ENCODE measurements at places on chromosomes 3 and 15.

- DNase-seq, result no peak
Measured at GRCh38 chr15:90680371-90680935, 36.7 kb upstream of the BLM start.

GRCh38 chr15:80211976-80212375 is 40.0 kb downstream of the CTXND1 start:
- no peak for DNase-seq

GRCh38 chr15:90691982-90692773 is 25.0 kb upstream of the BLM start:
- DNase-seq, result no peak

DNA sequence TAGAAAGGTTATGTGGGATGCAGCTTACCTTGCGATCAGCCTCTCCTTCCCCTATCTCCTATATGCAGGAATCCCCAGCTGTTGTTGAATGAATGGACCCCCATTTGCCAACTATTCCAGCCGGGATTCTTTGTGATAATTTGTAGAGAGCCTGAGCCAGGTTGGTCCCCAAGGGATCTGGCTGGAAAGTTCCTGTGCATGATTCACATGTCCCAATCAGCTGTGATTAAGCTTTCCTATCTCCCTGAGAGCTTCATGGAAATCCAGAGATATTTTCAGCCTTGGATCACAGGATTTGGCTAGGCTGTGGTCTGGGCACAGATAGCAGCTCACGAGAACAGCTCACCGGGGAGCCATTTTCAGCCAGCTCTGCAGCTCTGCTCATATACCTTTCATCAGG is 76.7 kb downstream of the ARNT2 start:
- no peak for DNase-seq

- no peak for DNase-seq
Measured at GRCh38 chr15:51907136-51907862, 64.3 kb downstream of the LEO1 start.

DNA sequence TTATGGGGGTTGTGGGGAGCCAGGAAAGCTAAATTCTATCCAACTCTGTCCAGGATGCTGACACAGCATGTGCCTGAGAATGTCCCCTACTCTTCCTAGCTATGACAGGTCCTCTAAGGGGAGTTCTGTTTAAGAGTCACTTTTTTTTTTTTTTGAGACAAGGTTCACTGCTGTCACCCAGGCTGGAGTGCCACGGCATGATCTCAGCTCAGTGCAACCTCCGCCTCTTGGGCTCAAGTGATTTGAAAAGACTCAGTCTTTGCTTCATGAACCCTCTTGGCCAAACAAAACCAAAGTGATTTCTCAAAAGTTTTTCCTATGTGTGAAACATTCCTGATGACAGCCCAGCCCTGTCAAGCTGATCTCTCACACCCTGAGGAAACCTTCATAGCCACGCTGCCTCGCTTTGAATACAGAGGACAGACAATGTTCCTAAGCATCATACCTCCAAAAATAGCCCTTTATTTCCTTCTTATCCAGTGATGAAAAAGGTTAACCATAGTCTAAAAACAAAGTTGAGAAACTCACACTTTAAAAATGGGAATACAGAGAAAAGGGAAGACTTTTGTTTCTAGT is 105.5 kb upstream of the PROK2 start:
- DNase-seq, result no peak

- no peak for DNase-seq
Measured at GRCh38 chr3:147574621-147575020, 165.5 kb downstream of the ZIC1 start.

GRCh38 chr15:86879250-86880229 is 799.9 kb downstream of the AGBL1 start:
- no peak for DNase-seq

Measured in NCI-H1092 (cell line).